ENCODE measurements at places on chromosomes 1 and 21.

DNA sequence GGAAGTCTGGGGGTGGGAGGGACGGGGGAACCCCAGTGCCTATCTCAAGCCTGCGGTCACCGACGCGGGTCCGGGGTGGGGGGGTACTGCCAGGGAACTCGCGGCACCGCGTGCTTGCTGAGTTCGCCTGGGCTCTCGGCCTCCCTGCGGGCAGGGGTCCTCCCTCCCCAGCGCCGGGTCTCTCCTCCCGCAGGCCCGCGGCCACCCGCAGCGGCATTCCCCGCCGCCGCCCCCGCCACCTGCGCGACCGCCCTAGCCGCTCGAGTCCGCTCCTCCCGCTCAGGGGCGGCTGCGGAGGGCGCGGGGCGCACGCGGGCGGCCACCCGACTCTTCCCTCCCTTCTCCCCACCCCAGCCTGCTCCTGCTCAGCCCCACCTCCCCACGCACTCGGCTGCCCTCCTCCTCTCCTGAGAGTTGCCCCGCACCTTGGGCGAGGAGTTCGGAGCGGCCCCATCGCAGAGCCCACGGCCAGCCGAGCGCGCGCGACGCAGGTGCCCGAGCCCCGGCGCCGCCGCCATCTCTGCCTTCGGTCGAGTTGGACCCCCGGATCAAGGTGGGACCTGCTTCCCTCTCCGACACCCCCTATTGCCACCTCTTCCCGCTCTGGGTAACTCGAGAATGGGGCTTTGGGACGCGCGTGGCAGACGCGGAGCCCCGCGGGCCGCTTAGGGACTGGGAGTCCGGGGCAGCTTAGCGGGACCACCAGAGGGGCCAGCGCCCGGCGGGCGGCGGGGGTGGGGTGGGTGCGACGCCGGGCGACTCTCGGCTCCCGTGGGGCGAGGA lies 105.0 kb downstream of the LEPR start:
- DNase-seq = peak; percentile 30

GRCh38 chr1:33061834-33062233 lies 19.1 kb upstream of the AZIN2 start:
- no peak for DNase-seq

GRCh38 chr1:46278807-46279206 lies 24.6 kb downstream of the LRRC41 start:
- DNase-seq = no peak

- no peak for DNase-seq
Measured at GRCh38 chr1:44895919-44896734, 53.1 kb upstream of the PTCH2 start.

GRCh38 chr1:78799926-78800325 lies 150.3 kb downstream of the IFI44 start:
- no peak for DNase-seq

DNA sequence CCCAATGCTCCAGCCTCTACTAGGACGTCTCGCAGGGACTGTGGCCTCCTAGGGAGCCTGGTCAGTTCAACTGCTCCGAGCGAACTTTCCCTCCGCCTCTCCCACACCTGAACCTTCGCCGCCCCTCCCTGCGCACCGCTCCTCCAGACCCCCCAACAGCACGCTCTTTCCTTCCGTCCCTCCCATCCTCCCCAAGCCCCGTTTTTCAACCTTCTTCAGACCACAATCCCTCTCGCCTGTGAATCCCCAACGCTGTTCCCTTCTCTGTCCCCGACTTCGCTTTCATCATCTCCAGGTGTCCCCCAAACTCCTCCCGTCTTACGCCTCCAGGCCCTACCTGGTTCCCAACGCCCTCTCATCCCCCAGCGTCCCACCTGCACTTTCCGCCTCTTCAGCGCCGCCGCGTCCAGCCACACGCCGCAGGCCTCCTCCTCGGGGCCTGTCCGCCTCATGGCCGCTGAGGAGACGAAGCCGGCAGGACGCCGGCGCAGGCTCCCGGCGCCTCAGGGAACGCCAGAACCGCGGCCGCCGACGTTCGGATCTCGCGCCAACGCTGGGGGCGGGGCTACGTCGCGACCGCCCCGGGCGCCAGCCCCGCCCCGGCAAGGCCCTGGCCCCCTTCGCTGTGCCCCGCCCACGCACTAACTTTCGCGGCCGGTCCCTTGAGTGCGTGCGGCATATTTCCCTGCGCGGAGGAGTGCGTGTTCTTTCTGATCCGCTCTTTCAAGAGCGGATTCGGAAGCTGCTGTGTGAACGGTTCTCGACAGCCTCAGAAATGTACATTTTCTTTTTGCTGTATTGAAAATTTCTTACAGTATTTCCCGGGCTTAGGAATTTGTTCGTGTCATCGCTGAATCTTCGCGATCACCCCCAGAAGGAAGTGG lies at the start of gene AUNIP:
AUNIP (minus strand) TSS at position 552 of the 884 bp plus-strand sequence; CDS start at position 452, 100 bp downstream.
- DNase-seq = peak; percentile 96

- DNase-seq = no peak
Measured at GRCh38 chr1:84726593-84727499, 36.6 kb upstream of the SSX2IP start.

DNA sequence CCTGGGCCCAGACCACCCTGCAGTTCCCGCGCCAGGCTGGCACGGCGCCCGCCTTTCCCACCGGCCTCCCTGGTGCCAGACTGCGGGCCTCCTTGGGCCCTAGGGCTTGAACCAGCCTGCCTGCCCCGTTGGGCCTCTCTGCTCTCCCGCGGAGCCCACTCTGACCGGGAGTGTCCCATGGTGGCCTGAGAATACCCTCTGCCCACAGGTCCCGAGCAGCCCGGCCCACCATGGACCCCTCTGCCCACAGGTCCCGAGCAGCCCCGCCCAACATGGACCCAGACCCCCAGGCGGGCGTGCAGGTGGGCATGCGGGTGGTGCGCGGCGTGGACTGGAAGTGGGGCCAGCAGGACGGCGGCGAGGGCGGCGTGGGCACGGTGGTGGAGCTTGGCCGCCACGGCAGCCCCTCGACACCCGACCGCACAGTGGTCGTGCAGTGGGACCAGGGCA lies 7.9 kb downstream of the MIB2 start:
- DNase-seq = no peak

- DNase-seq = no peak
Measured at GRCh38 chr1:235945775-235946570, 79.3 kb upstream of the LYST start.

DNA sequence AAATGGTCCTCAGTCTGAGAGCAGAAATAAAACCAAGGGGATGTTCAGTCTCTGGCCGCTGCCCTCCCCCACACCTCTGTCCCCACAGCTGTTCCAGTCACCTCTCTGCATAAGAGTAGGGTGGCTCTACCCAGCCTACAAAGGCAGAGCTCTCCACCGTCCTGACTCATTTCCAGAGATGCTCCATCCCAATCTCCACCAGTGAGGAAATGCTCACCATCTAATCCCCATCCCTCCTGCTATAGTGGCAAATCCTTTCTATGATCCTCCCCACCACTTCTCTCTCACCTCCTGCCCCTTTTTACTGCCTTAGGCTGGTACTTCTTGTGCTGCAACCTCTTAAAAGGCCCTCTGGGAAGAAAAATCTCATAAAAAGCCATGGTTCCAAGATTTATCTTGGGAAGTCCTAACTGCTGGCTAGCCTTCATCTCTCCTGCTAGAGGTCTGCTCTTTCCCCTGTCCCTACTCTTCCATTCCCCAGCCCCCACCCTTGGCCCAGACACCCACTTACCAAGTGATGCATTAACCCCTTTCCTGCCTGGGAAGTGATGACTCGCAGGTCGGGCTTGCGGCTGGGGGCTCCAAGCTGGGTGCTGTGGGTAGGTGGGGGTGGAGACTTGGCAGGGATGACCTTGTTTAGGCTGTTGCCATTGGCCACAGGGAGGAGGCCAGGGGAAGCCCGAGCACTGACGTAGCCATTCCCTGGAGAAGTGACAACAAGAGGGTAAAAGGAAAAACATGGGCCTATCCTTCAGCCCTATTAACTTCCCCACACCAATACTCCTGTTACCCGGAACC lies 23.9 kb downstream of the MEF2D start:
- DNase-seq = no peak

GRCh38 chr1:68495968-68496679 lies 758 bp downstream of the DEPDC1 start:
- no peak for DNase-seq

DNA sequence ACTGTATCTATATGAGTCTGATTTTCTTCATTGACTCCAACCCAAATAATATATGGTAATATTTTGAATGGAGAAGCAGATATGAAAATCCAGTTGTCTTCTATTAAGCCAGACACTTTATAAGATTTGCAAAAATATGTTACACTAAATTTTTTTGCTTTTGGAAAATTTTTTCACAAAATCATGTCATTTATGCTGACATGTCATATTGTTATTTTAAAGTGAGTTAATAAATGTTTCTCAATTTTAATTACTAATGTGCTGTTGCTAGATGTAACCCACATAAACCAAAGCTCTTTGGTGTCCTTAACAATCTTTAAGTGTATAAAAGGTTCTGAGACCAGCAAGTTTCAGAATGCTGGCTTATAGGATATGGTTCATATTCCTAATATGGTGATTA lies 142.5 kb downstream of the HS2ST1 start:
- no peak for DNase-seq

GRCh38 chr1:109299558-109300343 lies 7.1 kb downstream of the MYBPHL start:
- no peak for DNase-seq

- peak; percentile 1 for DNase-seq
Measured at GRCh38 chr1:201881617-201882016, 7.1 kb upstream of the SHISA4 start.

GRCh38 chr1:199678771-199679170 lies 348.7 kb upstream of the NR5A2 start:
- no peak for DNase-seq

DNA sequence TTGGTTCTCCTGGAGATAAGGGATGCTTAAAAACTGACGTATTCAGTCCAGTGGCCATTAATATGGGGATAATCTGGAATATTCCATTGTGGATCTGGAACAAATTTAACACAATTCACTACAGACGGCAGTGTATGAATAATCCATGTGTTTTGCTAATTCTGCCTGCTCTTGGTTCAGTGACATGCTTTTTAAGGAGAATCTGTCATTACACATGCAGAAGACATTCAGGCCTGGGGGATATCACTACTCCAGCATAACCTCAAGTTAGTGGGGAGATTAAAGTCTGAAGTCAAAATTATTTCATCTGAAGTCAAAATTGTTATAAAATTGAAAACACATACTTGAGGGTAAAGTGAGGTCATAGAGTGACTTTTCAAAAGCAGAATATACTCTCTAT lies 789.3 kb downstream of the USP25 start:
- DNase-seq = no peak

DNA sequence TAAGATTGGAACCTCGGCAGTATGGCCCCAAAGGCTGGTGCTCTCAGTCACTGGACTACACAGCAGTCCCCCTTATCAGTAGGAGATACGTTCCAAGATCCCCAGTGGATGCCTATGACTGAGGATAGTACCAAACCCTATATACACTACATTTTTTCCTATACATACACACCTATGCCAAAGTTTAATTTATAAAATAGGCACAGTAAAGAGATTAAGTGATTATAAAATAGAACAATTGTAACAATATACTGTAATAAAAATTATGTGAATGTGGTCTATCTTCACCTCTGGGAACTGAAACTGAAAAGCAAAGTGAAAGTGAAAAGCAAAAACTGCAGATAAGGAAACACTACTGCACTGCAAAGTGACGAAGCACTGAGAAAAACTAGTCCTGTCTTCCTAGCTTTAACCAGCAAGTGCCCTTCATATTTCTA lies 96.8 kb downstream of the INTS7 start:
- peak; percentile 67 for DNase-seq

DNA sequence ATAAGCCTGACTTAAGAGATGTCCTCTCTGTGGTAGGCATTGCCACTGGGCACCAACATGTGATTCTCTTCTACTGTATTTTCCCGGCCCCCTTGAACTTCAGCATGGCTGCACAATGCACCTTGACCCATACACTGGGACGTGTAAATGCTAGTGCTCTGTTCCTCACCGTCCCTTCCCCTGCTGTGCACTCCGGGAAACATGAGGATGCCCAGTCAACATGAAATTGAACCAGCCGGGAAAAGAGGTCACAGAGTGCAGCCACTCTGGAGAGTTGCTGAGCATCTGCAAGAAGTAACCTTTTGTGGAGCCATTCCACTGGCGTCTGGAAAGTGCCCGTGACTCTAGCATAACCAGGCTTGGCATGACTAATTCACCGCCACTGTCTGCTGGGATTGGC lies 646.7 kb downstream of the NPHP4 start:
- DNase-seq = no peak

DNA sequence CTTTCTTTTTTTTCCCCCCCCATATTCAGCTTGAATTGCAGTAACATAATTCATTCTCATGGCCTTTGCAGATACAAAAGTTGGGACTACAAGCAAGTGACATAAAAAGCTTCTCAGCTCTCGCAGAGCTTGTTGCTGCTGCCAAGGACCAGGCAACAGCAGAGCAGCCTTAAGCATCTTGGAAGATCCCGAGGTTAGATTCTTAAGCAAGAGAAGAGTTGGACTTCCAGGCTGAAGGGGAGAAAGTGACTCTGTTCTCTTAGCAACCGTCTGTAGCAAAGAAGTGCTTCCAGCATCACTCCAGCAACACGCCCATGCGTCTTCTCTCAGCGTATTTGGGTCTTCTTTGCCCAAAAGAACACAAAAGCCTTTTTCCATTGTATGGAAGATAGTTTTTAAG lies 20.7 kb downstream of the AGT start:
- DNase-seq = no peak

DNA sequence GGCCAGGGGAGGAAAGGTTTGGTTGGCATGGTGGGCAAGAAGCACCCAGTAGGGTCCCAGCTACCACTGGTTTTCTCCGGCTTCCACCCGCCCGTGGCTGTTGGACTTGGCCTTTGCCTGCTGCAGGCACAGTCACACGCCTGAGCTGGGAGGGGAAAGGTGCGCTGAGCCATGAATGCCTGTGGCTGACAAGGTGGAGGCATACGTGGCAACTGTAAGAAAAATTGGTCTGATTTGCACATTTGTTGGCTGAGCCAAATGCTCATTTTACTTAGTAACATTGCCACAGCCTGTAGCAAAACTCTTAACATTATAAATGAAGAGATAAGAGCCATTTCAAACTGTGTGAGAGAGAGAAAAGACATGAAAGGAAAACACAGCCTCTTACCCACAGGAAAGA lies 191.6 kb downstream of the PTPRC start:
- DNase-seq = peak; percentile 26

- DNase-seq = no peak
Measured at GRCh38 chr1:77271852-77272580, 9.8 kb upstream of the AK5 start.

Measured in stomach (tissue), 19 donors.